ENCODE measurements at places on chromosomes 4 and X. TPM values are rescaled to one million over a fixed set of nuclear protein-coding genes. Genes with fewer than 3 reads are reported as not detected.

DNA sequence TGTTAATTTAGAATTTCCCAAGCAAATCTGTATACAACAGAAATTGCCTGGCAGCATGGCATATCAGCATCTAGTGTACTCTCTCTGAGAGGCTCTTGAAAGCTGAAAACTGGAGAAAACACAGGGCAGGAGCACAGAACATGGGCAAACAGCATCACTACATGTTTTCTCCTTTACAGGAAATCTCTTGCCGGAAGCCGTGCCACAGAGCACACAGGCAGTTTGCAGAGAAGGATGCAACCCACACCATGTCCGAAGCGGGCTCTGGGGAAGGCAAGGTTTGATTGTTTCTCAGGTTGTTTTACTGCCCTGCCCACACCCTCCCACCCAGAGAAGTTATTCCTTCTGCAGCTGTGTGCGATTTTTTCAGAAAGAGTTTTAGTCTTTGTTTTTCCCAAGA, 41.1 kb upstream of the FAM9C start:
- no peak for DNase-seq

GRCh38 chr4:98657531-98658286, 702 bp downstream of the TSPAN5 start:
- peak; percentile 73 for DNase-seq

DNA sequence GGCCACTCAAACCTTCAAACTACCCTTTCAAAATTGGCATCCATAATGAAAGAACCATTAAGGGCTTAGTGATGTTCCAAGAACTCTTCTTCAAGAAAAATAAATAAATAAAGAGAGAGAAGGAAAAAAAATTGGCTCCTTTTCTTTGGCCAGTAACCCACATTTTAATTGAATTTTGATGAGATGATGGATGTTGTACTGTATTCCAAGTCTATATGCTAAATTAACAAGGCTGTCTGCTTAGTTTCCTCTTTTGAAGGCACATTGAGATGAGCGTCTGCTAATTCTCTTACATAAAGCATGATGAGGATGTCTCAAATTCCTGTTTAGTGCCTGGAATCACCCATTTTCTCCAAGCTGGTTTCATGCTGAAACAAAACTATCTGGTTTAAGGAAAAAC, 33.4 kb downstream of the PHOX2B start:
- DNase-seq, result no peak

GRCh38 chrX:99095965-99096635, 1314.0 kb downstream of the PCDH19 start:
- no peak for DNase-seq

- no peak for DNase-seq
These were observed 101.3 kb downstream of the RRAGB start for GRCh38 chrX:55818673-55819375.

DNA sequence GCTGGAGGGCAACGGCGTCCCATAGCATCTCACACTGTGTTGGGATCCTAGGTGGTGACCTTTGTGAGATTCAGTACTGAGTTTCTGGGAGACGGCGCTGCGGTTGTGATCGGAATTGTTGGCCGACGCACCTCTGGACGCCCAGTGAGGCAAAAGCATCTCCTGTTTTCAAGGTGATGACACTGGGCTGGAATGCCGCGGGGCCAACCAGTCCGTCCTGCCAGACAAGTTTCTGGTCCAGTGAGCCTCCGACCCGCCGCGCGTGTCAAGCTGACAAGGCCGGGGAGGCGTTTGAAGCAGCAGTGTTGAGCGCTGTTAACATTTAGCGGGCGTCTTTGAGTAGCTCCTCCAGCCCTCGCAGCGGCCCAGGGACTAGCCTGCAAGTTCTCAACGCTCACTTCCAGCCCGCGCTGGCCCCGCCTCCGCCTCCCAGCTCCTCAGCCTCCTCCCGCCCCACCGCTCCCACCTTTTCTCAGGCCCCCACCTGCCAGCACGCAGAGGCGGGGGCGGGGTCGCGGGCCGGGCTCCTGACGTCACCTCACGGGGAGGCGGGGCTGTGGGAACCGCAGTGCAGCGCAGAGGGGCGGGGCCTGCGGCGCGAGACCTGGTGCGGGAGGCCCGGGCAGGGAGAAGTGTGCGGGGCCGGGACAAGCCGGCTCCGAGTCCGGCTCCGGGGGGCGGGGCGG, 482 bp upstream of the CDS1 start:
- peak; percentile 97 for DNase-seq

DNA sequence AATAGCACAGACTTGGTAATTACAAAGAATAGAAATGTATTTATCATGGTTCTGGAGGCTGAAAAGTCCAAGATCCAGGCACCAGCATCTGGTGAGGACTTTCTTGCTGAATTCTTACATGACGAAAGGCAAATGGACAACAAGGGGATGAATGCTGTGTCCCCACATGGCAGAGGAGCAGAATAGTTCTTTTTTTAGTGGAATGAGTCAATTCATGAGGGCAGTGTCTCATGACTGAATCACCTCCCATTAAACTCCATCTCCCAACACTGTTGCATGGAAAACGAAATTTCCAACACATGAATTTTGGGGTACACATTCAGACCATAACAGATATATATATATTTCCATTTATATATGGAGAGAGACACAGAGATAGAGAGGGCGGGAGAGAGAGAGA, 628.3 kb downstream of the TRIML1 start:
- DNase-seq, result no peak

Gene SPANXB1
- not detected for total RNA-seq

DNA sequence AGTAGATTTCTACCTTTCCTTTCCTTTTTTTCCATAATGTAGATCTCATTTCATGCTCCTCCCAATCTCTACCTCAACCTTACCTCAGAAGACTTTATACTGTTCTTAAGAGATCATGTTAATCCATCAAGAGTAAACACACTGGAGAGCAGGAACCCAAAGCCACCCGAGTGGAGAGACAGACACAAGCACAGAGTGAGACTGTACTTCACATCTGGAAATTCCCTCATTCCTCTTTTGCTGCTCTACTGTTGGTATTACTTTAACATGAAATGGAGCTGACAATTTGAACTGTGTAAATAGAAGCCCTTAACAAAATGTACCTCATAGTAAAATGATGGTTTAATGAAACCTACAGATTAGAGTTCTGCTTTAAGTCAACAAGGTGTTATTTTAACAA, 105.7 kb upstream of the RASGEF1B start:
- no peak for DNase-seq

DNA sequence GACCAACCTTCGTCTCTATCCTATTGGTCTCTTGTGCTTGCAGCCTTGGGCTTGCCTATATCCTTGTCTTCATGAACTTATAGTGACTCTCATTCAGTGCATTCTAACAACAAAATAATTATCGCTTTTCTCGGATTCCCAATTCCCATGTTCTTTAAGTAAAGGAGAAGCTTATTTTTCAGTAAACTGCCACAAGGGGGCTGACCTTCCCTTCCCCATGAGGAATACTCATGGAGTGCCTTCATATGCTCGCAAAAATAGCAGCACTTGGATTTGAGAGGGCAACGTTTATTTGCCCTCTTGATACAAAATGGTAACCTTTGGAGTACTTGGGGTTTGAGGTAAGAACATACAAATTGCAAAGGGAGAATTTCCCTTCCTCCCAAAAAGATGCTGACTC, 183.2 kb upstream of the TENT5D start:
- DNase-seq, result peak; percentile 6

Gene UGT2B17
- not detected for total RNA-seq

GRCh38 chr4:54102531-54103106, 2.7 kb downstream of the GSX2 start:
- no peak for DNase-seq

DNA sequence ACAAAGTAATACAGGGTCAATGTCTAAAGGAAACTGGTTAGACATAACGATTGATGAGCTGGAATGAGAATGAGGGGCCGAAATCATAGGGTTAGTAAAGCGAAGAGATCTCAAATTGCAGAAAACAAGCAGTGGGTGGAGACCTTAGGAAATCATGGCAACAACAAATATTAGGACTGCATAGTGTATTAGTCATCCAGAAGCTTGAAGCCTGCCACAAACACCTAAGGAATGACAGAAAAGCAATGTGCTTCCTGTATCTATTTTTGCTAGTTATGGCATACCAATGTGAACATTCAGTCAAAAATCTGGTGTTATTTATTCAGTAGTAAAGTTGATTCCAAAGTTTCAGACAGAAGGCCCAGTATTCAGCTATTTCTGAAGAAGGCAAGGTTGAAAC, 410.9 kb upstream of the CT83 start:
- DNase-seq, result no peak

Gene MAGEB10
- total RNA-seq, result not detected

- no peak for DNase-seq
These were observed 314.9 kb downstream of the ADGRL3 start for GRCh38 chr4:61514991-61515390.

DNA sequence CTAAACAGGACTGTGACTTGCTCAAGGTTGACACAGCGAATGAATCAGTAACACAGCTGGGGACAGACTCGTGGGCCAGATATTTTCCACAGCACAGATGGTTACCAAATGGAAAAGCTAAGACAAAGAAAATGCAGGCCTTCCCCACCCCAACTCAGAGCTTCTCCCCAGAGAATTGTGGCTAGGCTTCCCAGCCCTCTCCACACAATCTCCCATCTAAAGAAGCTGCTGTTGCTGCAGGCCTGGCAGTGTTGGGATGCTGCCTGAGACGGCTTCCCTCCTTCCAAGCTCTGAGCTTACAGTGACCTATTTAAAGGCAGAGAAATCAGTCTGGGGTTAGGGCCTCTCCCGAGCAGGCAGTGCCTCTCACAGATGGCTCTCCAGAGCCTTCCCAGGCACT, 46.5 kb upstream of the PGRMC1 start:
- no peak for DNase-seq

GRCh38 chrX:23662853-23663252, 4.4 kb upstream of the PRDX4 start:
- no peak for DNase-seq
